Left ventricle myocardium inferior (tissue), 1 donor: ENCODE measurements at places on chromosomes 12 and 14. TPM values are rescaled to one million over a fixed set of nuclear protein-coding genes. Genes with fewer than 3 reads are reported as not detected.

The INSM2 gene
- not detected for total RNA-seq

The ST8SIA1 gene
- total RNA-seq, result 2.1 TPM

The IL26 gene
- total RNA-seq, result not detected

The DHRS2 gene
- not detected for total RNA-seq

The CRIP1 gene
- 65.9 TPM for total RNA-seq

- no peak for DNase-seq
Measured at GRCh38 chr12:129440278-129440677, 463.5 kb downstream of the TMEM132D start.

- no peak for DNase-seq
Measured at GRCh38 chr12:15230137-15230536, 8.9 kb upstream of the RERG start.

- no peak for DNase-seq
Measured at GRCh38 chr12:121144416-121144914, 11.8 kb downstream of the P2RX7 start.

DNA sequence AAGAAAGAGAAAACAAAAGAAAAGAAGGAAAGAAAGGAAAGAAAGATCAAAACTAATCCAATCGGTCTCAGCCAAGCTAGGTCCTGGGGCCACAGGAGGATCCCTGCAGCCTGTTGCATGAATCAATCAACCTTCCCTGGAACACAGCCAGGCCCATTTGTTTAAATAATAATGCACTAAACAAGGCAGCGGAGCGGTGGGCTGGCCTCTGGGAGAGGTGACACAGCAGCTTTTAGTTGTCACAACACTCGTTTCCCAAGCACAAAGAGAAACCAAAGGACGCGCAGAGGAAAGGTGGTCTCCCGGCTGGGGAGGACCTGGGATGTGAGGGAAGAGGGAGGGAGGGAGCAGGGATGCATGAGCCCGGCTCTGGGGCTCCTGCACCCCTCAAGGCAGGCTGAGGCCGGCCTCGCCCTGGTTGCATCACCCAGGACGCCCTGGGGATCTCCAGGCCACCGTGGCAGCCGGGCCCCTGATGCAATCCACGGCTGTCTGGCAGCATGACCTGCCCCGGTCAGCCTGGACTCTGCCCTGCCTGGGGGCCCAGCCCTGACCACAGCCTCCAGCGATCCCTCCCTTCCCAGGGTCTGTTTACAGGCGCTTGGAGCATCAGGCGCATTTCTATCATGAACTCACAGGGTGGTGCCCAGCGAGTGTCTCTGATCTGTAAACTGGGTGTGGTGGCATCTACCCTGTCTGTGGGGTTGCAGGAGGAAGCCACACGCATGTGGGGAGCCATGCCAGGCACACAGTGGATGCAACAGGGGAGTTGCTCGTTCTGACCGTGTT lies 32.5 kb downstream of the MMP17 start:
- peak; percentile 41 for DNase-seq

DNA sequence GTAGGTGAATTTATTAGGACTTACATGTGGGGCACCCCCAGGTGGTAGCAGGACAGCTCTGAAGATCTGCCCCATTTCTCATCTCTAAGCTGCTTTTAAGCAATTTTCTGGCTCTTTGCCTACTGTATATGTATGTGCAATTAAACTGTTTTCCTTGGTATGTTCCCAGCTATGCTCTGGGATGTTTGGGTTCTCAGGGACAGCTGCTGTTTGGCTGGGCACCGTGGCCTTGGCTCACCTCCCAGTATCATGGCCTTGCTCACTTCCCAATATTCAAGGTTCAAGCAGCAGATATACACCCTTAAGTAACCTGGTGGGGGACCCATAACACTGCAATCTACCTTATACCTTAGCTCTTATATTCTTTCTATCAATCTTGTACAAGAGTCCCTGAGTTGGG lies 53.7 kb upstream of the KITLG start:
- DNase-seq, result no peak

DNA sequence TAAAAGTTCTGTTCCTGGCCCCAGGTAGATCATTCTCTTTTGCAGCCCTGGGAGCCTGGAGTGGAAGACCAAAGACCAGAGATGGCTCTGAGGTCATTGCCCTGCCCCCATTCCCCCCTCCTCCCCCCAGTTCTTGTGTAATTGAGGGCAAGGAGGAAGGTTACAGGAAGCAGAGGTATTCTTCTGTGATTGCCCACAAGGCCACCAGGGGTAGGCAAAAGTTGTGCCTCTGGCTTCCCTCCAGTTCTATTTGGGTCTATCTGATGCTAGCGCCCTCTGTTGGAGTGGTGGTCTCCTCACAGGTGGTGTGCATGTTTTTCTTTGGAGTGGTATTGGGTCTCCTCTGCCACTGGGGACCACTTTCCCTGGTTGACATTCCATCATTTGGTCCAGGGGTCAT lies 41.2 kb upstream of the CRY1 start:
- no peak for DNase-seq

DNA sequence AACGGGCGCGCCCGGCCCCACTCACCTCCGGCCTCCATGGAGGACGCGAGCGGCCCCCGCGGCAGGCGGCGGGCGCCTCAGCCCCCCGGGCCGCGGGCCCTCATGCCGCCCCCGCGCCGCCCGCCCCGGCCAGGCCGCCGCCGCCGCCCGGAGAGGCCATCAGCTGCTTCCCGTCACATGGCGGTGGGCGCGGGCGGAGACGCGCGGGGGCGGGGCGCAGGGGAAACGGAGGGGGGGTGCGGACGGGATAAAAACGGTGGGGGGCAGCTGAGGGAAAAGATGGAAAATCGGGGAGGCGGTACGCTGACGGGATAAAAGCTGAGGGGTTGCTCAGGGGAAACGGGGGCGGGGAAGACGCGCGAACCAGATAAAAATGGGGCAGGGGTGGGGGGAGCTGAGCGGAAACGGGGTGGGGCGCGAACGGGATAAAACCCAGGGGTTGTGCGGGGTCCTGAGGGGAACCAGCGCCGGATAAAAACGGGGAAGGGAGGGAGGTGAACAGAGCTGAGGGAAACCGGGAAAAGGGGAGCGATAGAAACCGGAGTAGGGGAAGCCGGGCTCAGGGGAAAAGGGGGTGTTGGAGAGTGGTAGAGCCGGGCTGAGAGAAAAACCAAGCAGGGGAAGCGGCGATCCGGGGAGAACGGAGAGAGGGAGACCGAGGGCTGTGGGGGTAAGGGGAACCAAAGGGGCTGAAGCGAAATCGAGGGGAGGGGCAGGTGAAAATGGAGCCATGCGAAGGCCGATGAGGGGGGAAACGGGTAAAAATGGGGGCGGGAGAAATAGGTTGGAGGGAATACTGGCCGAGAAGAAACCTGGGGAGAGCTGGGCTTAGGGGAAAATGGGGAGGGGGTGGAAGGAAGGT lies at the start of gene WSB2:
TSS of gene WSB2 (minus strand) at position 169 of the 862 bp plus-strand sequence. CDS start at position 38, 131 bp downstream.
- DNase-seq, result peak; percentile 84

DNA sequence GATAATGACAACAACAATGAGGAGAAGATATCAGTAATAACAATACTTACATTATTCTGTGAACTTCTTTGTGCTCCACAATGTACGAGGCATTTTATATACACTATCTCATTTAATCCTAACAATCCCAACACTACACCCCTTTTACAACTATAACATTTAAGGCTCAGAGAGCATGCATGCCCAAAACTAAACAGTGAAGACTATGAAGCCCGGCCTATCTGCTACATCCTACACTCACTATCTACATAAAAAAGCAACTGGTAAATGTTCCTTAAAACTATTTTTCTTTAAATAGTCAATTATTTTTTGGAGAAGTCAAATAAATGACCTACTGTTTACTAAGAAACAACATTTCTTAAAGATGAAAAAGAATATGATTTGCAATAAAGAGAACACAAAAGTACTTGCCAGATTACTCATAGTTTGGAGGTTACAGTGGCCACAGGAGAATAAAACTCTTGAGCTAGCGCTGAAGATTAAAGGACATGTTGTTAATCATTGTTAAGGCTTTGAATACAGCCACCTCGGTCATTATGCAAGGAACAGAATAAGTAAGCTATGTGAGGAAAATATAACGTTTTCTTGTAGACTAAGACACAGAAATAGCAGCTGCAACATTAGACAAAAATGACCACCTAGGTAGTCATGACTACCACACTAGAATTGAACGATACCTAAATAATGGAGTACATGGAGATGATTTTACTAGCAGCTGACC lies 56.7 kb downstream of the EPS8 start:
- DNase-seq, result no peak

GRCh38 chr12:93848523-93849101 lies 171.4 kb downstream of the CRADD start:
- DNase-seq, result no peak
